H1 (cell line): ENCODE measurements at places on chromosomes 12 and 14.

DNA sequence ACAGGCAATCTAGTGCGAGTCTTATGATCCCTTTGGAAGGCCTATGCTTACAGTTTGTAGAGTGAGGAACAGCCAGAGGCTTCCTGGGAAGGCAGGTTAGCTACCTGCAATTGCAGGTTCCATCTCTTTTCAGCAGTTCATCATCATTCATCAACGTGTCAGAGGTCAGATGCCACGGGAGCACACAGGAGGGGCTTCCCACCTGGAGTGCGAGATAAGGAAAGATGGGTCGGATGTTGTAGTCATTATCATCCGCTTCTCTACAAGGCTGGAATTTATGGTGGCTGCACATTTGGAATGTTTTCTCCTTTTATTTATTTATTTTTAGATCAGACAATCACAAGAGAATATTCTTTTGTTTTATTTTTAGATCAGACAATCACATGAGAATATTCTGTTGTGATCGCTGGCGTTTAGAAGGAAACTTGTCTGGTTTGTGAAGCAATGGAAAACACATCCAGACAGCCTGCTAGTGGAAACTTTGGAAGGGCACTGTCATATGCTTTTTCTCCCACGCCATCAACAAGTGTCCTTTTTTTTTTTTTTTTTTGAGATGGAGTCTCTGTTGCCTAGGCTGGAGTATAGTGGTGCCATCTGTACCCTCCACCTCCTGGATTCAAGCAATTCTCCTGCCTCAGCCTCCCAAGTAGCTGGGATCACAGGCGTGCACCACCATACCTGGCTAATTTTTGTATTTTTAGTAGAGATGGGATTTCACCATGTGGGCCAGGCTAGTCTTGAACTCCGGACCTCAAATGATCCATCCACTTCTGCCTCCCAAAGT lies 1.9 kb upstream of the BICD1 start:
- DNase-seq: no peak

- peak; percentile 63 for DNase-seq
Measured at GRCh38 chr12:6605421-6606330, 1.5 kb downstream of the CHD4 start.

DNA sequence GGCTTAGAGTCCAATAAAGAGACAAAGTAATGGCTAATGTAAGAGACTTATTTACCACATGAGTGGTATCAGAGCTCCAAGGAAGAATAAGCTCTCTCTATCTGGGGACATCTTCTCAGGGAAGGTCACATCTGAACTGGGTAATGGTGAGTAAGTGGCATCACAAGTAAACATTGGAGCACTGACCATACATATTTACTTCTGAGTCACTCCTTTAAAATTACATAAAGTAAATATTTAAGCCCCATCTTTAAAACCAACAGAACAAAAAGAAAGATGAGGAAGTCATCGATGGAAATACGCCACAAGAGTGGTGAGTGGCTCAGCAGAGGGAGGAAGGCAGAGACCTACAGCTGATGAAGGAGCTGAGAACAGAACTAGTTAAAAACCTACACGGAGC lies 159.9 kb downstream of the DUSP6 start:
- no peak for DNase-seq

DNA sequence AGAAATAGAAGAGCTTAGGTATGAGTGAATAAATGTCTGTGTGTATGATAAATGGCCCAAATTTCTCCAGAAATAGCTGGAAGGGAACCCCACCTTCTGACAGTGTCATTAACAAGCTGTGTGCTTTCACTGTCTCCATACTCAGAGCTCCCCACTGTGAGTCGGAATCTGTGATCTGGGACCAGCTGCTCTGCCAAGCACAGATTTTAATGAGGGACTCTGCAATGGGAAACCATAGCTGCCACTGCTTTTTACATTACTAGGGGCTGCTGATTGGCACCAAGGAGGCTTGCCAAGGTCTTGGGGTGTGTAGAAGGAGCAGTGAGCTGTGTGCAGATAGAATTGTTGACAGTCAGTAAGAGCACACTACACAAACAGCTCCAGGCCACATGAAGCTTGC lies 244.2 kb upstream of the CCDC196 start:
- no peak for DNase-seq

DNA sequence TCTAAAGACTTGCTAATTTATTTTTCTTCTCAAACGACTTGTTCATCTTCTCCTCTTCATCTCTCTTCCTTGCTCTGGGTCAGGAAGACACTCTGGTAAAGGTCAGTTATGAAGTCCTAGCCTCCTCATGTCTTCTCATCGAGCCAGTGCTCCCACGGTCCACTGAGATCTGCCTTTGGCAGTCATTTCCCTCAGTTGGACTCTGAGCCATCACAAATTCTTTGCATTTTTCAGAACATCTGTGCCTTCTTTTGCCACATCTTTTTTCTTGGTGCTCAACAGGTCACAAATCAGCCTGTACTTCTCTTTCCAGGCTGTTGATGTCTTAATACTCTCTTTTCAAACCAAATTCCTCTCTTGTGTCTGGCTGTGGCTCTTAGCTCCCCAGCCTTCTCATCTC lies 49.7 kb downstream of the IGF1 start:
- no peak for DNase-seq
